ENCODE measurements at places on chromosomes 6 and 20.

DNA sequence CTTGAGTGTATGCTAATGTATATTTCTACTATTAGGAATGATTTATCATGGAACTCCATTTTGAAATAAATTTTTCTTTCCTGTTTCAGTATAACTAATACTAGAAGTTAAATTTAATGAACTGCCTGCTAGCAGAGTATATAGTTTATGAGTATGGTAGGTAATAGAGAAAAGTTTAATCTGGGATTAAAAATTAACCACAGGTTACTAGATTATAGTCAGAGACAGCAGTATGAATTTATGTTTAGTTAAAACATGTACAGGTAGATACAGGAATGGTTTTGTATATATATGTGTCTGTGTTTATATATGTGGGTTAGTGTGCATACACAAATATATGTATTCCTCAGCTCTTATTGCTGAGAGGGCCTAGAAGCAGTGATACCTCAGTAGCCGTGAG, 32.3 kb downstream of the CD2AP start:
- DNase-seq = no peak

- DNase-seq = no peak
Observed at GRCh38 chr6:145073811-145074210, 661.5 kb downstream of the EPM2A start.

DNA sequence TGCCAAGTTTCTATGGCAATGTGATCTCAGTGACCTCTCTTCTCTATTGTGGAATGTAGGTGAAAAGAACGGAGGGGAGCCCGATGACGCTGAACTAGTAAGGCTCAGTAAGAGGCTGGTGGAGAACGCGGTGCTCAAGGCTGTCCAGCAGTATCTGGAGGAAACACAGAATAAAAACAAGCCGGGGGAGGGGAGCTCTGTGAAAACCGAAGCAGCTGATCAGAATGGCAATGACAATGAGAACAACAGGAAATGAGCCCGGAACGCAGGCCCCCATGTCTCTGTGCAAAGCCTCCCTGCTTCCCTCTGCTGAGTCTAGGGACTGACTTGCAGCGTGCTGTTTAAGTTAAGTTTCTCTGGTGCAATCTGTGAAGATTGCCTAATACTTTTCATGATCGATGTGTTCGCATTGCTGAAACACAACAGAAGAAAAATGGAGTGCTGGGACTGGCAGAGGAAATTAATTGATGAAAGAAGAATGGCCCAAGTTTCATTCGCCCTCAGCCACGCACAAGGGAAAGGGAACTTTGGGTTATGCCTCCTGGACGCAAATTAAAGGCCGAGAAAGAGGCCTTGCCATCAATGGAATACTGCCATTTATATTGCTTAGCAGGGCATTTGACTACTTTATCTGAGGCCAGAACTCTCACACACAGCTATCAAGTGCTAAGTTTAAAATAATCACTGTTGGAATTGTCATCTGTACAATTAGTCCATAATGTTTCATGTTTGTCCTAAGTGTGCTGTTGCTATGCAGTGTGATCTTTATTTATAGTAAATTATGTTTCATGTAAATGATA, 146.4 kb downstream of the AKAP7 start:
- no peak for DNase-seq

DNA sequence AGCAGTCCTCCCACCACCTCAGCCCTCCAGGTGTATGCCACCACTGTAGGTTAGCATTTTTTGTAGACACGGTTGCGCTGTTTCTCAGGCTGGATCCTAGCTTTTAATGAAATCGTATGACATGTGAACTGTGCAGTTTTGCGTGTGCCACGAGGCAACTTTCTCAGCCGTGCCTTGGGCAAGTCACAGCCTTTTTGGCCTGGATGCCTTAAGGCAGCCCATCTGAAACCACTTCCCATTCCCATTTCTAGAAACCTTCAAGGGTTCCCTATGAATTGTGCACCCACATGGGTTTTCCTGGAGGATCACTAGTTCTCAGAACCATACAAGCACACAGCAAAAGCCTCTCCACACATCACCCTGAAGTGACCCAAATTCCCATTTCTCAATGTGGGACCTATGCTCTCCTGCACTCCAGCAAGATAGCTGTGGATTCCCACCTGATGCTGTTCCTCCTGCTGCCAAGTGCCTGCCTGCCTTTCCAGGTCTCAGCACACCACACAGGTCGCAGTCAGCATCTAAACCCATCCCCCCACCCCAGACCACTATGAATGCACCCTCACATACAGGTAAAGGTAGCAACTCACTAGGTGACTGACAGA, 28.9 kb downstream of the SNX5 start:
- no peak for DNase-seq

GRCh38 chr20:1669304-1669703, 11.7 kb upstream of the SIRPG start:
- no peak for DNase-seq

- DNase-seq = no peak
Observed at GRCh38 chr20:19944772-19945459, 72.2 kb upstream of the NAA20 start.

DNA sequence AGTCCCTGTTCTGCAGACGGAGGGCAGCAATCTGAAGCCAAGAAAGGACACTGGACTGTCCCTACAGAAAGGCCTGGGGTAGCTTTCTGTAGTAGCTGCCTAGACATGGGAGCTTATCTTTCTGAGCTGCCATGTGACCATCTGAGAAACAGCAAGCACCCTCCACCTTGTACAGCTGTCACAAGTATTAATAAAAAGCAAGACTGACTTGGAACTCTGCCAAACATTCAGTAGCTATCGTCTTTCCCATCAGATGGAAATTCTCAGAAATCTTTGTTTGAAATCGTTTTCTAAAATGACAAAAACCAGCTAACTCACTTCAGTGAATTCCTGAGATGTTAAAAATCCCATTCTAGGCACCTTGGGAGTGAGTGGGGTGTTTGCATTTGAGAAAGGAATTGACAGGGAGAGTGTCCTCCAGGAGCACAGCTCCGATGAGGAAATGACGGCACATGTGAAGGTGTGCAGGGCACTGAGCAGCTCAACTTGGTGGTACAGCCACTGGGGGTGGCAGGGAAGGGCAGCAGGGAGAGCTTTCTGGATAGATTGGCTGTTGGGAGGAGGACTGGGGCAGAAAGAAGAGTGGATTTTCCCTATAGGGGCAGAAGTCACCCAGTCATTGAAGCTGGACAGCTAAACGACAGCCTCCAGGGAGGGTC, 24.5 kb downstream of the ACSS1 start:
- no peak for DNase-seq

GRCh38 chr6:73109659-73110058, 115.6 kb downstream of the KHDC1L start:
- no peak for DNase-seq

GRCh38 chr6:129451187-129451586, 258.8 kb downstream of the ARHGAP18 start:
- DNase-seq = no peak

DNA sequence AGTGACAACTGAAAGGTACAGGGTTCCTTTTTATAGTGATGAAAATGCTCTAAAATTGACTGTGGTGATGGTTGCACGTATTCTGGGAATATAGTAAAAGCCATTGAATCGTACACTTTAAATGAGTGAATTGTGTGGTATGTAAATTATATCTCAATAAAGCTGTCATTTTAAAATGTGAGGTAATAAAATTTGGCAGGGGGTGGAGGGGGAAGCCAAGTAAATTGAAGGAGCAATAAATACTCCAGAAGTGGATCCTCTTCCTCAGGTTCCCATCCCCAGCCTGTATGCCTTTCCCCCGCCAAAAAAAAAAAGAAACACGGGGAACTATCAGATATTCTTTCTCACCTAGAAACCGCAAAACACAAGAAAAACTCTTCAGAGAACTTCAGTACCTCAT, 161.4 kb downstream of the MTFR2 start:
- no peak for DNase-seq

GRCh38 chr6:34236131-34236442, 586 bp upstream of the HMGA1 start:
- DNase-seq = no peak
